Adipose tissue (tissue), 3 donors: ENCODE measurements at places on chromosomes 12 and 14. TPM values are rescaled to one million over a fixed set of nuclear protein-coding genes. Genes with fewer than 3 reads are reported as not detected.

The GALNT8 gene
- 0.46 TPM for polyA plus RNA-seq

The TAS2R19 gene
- polyA plus RNA-seq: not detected

The ACSS3 gene
- polyA plus RNA-seq: 14.1 TPM

The LRP1 gene
- polyA plus RNA-seq: 414 TPM
